ENCODE measurements at places on chromosomes 6 and 20. TPM values are rescaled to one million over a fixed set of nuclear protein-coding genes. Genes with fewer than 3 reads are reported as not detected.

MAD2L1BP gene
- total RNA-seq = 30.1 TPM

LBP gene
- total RNA-seq = not detected

GRCh38 chr6:118544105-118544504 is 4.0 kb upstream of the PLN start:
- DNase-seq = no peak
- H3K27me3 ChIP-seq = no peaks in the 10 kb centered on the region
- no peak overlapping the region for H3K27ac ChIP-seq
- H3K4me1 ChIP-seq = peaks cover 36% of the 10 kb centered on the region
- H3K4me3 ChIP-seq = no peak overlapping the region

UBD gene
- total RNA-seq = 2.3 TPM

TXLNB gene
- 0.18 TPM for total RNA-seq
